ENCODE measurements at places on chromosomes 12 and 14.

GRCh38 chr12:11553871-11554533 is 95.5 kb upstream of the ETV6 start:
- DNase-seq, result peak; percentile 36

DNA sequence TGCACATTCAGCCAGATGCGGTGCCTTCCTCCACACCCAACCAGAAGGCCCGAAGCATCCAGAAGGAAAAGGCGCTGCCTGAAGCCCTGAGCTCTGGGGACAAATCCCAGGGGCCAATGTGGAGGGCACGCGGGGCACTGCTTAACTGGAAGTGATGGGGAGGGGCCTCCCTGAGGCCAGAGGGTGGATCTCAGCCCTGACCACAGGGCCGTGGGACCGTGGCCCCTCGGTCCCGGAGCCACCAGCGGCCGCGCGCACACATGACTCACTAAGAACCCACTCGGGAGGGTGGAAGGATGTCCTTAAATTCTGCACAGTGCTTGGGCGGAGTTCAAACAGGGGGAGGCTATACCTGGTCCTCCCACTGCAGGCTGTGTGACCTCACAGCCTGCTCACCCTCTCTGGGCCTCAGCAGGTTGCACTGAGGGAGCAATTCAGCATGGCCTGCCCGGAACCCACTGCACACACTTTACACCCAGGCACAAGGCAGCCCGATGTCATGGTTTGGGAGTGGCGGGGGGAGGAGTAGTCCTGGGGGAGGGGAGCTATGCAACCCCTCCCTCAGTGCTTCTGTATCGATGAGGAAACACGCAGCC is 89.5 kb downstream of the RFLNA start:
- no peak for DNase-seq

DNA sequence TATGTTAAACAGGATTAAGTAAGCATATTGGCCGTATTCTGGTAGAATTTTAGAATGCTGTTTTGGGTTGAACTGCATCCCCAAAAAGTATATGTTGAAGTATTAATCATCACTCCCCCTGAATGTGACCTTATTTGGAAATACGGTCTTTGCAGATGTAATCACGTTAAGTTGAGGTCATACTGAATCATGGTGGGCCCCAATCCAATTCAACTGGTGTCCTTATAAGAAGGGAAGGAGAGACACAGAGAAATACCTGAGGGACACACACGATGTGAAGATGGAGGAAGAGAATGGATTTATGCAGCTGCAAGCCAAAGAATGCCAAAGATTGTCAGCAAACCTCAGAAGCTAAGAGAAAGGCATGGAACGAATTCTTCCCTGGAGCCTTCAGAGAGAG is 268.6 kb downstream of the ITPR2 start:
- DNase-seq, result no peak

GRCh38 chr14:96098309-96098998 is 59.3 kb downstream of the C14orf132 start:
- DNase-seq, result no peak

DNA sequence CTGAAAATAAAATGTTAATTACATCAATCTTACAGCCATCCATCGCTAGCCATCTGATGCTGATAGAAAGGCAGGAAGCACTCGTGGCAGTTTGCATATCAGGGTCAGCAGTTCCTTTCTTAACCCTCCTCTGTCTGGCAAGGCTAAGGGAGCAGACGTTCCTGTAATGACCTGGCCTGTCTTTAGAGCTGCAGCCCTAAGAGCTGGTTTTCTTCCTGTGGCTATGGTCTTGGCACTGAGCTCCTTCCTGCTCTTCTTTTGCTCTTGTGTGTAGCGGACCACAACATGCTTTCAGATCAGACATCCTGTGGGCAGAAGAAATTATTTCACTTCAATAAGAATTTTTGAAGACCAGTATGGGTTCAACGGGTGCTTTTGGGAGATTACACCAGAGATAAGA is 170.4 kb downstream of the DAD1 start:
- no peak for DNase-seq

DNA sequence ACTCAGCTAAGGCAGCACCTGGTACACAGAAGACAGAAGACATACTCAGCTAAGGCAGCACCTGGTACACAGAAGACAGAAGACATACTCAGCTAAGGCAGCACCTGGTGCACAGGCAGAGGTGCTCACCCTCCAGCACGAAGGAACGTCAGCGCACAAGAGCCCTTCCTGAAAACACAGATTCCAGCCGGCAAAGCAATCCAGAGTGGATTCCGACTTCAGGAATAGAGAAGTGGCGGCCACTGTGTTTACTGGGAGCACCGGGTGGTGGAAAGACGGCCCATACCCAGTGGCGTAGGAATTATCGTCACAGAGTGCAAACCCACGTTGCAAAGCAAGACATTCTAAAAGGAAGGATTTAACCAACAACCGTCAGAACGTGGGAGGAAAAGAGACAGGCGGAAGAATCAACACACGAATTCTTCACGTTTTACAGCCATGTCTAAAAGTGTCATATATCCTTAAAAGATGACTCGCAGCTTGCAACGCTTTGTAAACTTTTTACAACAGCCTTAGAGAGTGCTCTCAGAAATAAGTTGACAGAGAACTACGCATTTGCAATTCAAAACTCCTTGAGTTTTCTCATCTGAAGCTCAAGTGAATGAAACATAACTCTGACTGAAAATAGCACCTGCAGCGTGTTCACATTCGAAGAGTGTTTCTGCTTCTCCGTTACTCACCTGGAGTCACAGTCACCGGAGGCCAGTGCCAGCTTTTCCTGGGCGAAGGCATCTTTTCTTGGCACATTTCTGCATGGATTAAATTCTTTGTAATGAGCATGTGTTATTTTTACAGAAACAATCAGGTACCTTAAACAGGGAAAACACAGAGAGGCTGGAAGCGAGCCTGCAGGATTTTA is 55.8 kb upstream of the GALNT9 start:
- DNase-seq, result no peak

DNA sequence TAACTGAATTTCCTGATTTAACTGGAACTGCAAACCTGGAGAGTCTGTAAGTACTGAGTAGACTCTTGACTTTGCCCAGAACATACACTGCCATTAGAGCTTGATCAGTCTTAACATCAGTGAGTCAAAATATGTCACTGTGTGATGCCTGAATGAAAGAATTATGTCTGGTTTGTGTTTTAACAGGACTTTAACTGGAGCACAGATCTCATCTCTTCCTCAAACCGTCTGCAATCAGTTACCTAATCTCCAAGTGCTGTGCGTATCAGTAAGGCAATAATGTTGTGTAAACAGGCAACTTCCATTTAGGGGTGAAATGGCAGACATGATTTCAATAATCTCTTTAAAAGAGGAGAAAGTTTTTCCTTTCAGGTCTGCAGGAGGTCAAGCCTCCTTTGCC is 97.0 kb downstream of the ZFC3H1 start:
- no peak for DNase-seq

- DNase-seq, result no peak
Observed at GRCh38 chr14:52467515-52468266, 84.6 kb downstream of the TXNDC16 start.

GRCh38 chr14:68795597-68796417 is 2.9 kb upstream of the ZFP36L1 start:
- peak; percentile 68 for DNase-seq

DNA sequence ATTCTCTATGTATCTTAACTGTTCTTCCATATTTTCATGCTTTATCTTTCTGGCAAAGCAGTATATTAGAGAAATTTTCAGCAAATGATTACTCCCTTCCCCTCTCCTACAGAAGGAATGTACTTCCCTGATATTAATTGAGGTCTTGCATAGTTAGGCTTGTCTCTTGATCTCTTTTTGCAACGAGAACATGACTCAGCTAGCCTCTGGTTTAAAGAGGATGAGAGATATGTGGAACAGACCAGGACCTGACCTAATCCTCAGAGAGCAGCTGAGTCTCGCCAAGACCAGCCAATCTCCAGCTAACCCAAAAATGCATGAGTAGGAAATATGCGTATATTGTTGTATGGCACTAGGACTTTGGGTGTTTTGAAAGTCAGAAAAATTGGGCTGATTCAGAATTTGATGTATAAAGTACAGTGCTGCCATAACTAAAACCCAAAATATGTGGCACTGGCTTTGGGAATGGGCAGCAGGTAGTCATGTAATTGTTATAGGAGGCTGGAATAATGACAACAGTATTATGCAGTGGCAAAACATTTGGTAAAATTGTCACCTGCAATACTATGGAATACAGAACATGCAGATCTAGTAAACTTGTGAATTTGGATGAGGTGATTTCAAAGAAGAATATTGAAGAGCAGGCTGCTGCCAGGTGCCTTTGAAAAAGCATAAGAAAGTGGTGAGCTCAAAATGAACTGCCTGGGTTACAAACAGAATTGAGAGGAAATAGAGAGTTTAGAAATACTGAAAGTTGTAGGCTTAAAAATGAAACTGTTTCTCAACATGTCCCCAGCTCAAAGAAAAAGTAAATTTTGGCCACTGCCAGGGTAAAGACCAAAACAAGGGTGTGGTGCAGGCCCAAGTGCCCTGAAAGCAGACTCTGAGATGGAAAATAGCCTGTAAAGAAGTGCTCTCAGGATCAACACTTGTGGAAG is 9.3 kb upstream of the USP15 start:
- no peak for DNase-seq

DNA sequence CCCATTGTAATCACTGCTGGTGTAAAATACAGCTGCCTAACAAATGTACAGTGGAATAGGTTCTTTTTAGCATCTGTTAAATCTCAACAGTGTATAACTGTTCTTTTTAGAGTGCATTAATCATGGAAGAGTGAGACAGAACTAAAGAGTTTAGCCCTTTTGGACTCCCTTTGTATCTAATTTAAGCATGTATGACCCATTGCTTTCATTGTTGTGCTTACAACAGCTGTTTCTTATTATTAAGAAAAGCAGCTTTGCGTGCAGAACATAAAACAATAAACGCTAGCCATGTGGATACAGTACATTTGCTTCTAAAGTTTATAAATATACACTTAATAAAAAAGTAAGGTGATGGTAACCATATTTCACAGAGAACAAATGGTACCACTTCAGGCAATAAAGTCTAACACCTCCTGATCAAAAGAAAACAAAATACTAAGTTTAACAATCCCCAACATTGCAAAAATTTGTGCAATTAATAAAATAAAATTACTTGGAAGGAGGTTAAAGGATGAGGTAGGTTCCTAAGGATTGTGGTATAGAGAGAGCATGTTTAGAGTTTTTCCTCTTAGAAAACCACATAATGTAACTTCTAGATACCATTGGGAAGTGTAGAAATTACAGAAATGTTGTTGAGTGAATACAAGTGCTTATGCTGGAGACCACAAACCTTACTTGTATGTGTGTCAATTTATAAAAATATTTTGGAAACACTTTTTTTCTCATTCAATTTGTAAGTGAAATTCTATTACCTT is 448.7 kb downstream of the SLC6A15 start:
- DNase-seq, result no peak

DNA sequence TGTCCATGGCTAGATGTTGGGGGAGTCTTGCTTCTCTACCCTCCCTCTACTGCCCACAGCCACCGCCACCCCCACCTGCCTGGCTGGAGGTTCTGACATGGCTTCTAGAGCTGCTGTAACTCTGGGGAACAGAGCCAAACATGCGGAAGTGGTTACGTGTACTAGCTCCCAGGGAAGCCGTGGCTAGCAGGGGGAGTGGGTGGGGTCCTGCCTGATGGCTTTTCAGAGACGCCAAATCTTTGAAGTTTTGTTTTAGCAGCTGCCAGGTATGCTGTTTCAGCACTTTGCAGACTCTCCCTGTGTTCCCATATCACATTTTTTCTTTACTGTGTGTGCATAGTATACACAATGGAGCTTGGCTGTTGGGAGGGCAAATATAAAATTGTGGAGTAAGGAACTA is 150.3 kb downstream of the TGFB3 start:
- peak; percentile 48 for DNase-seq

DNA sequence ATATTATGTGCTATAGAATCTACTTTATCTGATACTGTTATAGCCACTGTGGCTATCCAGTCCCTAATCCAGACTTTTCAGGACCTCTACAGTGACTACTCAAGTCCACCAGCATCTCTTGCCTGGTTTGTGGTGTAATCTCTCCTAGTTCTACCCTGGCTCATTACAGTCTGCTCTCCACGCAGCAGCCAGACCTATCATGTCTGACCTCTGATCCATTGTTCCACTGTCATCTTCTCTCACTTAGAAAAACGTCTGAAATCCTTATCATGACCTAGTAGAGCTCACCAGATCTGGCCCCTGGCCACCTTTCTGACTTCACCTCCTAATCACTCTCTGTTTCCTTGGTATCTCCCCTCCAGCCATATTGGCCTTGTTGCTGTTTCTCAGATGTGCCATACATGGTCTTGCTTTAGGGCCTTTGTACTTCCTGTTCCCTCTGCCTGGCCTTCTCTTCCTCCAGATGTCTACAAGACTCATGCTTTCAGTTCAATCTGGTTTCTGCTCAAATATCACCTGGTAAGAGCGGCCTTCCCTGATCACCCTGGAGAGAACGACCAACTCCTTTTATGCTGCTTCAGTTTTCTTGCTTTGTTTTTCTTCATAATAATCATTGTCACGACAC is 475.5 kb downstream of the AACS start:
- no peak for DNase-seq

DNA sequence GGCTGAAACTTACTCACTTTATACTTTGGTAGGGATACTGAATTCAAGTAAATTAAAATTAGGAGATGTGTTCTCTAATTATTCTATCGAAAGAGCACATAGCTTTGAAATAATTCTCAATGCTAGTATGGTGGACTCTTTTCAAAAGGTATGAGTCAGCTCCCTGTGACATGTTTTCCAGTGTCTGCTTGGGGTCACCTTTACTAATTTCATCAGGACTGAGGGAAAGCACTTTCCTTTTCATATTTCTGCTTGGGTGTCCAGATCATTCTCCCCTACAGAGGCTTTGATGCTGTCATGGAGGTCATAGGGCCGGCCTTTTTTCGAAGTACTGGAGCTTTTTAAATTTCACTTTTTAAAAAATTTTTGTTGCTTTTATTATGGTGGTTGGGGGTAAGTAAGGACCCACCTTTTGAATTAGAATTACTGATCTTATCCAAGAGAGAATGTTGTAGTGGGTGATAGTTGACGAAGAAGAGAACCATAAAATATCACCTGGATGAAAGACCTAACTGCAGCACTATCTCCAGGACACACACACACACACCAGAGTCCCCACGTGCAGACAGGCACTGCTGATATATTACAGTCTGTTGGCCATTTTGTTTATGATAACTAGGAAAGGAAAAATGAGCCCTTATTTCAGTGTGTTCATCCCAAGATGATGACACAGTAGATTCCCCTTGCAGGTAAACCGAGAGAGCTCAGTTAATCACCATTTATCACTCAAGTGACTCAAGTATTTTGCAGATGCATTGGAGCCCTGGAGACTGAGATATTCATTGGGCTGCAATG is 558.6 kb downstream of the DIO2 start:
- DNase-seq, result no peak

DNA sequence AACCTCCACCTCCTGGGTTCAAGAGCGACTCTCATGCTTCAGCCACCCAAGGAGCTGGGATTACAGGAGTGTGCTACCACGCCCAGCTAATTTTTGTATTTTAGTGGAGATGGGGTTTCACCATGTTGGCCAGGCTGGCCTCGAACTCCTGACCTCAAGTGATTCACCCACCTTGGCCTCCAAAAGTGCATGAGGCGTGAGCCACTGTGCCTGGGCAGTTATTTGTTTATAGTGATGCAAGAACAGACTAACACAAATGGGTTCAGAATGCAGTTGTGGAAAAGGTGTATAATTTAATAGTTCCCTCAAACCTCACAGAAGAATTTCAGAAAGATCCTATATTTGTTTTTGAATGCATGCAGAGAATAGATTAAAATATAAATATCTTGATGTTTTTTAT is 447.1 kb downstream of the ZFP36L1 start:
- no peak for DNase-seq

- DNase-seq, result no peak
Observed at GRCh38 chr12:28618772-28619171, 428.5 kb downstream of the CCDC91 start.

Data from activated gamma-delta T cell treated with Interleukin-2 at 50 U/mL for 16 hours (primary cell).